Stimulated activated CD4-positive, alpha-beta T cell treated with anti-CD3 and anti-CD28 coated beads, Interleukin-2, amount 100 ng/mL, for 24 hours (primary cell): ENCODE measurements at places on chromosomes 3 and 15.

GRCh38 chr3:28586325-28586724 lies 237.7 kb upstream of the AZI2 start:
- DNase-seq: no peak

DNA sequence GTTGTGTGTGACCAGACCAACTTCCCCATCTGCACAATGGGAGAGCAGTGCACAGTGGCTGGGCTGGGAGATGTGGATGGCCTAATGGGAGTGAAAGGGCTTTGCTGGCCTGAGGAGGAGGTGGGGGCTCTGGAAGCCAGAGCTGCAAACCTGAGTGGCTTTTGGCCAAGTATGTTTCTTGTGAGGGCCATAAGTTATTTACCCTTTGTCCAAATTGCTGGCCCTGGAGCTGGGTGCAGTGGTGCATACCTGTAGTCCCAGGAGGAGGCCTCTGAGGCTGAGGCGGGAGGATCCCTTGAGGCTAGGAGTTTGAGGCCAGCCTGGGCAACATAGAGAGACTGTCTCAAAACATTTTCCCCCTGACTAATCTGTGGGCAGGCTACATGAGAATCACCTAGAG lies 129.1 kb downstream of the WNT7A start:
- no peak for DNase-seq

GRCh38 chr3:46065750-46066256 lies 38.5 kb upstream of the XCR1 start:
- no peak for DNase-seq

DNA sequence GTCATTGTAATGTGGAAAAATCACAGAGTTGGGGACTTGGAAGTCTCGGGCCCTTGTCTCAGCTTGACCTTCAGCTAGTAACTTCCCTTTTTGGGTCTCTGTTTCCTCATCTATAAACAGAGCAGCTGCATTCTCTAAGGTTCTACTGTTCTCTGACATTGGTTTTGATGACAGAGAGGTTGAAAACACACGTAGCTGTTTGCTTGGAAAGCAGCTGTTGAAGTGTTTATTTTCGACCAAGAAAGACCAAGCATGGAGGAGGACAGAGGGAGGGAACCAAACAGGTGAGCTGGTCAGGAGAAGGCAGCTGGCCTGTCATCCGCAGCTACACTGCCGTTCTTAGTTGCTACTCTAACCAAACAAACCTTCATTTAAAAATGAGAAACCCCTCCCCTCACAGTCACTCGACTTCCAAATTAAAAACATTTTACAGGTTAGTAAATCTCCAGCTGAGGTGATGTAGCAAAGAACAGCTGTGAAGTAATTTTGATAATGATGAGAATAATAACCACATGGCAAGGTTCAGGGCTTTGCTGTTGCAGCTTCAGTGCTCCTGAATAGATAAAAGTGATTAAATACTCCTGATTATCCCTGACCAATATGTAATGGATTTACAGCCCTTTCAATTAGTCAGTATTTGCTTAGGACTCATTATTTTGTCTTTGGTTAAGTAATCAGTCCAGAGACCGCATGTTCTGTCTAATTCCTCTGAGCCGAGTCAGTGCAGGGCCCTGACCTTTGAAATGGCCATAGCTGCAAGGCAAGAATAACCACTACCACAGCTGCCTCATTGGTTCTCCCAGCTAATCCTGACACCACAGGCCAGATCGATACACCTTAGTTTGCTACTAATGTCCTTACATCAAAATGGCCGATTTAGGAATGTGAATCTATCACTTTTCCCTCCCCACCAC lies 65.3 kb downstream of the MEIS2 start:
- DNase-seq: no peak

DNA sequence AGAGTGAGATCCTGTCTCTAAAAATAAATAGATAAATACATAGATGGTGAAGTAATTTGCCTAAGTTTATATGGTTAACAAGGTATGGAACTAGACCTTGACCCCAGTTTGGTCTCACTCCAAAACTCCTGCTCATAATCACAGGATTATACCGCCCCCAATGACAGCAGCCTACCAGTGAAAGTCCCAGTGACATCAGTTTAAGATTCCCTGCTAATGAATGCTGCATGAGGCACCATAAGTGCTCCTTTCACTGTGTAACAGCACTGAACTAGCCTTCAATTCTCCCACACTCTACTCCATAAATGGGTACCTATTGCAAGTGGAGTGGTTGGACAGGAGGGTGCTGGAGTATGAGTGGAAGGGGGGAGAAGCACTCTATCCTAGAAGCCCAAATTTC lies 23.7 kb upstream of the THSD4 start:
- no peak for DNase-seq

GRCh38 chr3:134809427-134810051 lies 14.5 kb downstream of the EPHB1 start:
- DNase-seq: no peak

GRCh38 chr3:66971891-66972551 lies 26.1 kb upstream of the KBTBD8 start:
- peak; percentile 70 for DNase-seq

DNA sequence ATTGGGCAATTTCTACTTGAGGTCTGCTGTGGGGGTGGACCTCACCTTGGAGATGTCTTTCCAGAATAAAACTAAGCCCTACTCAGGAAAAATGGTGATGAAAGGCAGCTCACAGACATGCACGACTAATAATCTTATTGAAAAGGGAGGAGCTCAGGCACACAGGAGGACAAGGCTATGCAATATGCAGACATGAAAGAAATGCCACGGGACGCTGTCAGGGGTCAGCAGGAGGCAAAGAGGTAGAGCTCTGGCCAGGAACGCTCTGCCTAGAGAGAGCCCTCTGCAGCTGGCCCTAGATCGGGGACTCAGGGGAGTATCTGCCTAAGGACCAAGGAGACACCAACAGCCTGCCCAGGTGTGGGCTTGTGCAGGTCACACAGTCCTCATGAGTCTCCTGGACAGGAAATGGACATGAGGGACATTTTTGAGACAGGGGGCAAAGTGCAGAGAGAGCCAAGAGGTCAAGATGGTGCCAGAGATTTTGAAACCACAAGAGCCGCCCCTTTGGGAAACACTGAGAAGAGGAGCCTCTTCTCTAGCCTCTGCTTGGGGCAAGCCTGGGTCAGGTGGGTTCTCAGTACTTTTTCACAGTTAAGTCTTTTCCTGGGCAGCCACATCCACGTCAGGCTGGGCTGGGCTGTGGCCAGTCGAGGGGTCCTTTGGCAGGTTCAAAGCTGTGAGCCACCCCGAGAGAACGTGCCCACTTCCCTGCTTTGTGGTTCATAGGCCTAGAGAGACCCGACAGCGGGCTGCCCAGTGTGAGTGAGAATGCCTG lies 23.2 kb downstream of the EAF1 start:
- no peak for DNase-seq

GRCh38 chr3:115931581-115931980 lies 308.3 kb downstream of the GAP43 start:
- DNase-seq: no peak

DNA sequence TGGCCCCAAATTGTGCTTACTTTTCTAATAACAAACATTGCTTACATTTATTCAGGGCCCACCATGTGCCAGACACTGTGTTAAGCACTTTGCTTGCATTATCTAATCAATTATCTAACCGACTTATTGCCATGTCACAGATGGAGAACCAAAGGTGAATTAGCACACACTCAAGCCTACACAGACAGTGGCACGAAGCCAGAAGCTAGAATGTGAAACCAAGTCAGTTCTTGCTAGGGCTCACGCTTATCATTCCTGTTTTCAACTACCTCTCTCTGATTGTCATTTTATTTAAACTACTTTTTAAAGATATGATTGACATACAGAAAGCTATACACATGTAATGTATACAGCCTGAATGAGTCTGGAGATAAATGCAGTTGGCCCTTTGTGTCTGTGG lies 215.7 kb upstream of the CFAP20DC start:
- DNase-seq: no peak

- no peak for DNase-seq
Measured at GRCh38 chr3:60555686-60556354, 695.4 kb downstream of the FHIT start.

DNA sequence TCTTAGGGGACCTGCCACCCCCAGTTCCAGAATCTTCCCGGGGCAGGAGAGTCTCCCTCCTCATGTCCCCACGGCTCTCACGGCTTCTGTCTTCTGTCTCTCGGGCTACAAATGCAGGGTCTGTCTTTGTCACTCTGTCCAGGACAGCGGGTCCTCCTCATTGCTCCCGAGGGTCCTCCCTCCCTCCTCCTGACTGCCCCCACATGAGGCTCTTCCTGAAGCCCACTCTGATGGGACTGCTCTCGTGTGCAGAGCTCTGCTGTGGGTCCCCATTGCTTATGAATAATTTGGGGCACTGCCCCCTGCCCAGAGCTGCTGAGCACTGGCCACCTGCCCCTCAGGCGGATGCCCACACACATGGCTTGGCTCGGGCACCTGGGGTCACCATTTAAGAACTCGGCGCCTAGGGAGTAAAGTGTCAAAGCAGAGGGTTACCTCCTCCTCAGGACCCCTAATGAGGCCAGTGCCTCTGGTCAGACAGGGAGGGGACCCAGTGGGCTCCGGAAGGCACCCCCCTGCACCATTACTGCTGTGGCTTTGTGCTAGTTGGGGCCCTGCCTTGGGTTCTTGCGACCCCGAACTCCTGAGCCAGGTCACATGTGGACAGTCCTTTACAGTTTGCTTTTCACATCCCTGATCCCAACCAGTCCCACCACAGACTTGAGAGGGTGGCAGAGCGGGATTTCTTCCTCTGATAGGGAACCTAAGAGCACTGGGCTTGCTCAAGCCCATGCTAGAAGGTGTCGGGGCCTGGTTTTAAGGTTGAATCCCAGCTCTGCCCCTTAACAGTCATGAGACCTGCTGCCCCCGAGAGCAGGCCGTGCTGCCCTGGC lies 22.1 kb downstream of the HDAC11 start:
- no peak for DNase-seq

DNA sequence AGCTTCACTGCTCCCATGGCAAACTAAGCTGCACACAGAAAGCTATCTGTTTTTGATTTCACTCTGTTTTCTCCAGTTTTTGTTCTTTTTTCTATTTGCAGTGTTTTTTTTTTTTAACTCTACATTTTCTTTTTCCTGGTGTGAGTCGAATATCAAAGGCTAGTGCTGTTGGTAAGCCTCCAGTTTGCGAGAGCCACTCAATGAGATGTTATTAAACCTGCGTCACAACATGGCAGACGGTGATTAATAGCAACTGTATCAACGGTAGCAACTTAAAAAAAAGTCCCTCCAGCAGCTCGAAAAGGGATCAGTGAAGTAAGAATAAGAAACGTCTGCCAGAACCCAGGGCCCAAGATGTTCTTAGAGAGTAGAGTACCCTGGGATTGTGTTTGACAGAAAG lies 84.1 kb downstream of the MEIS2 start:
- no peak for DNase-seq

DNA sequence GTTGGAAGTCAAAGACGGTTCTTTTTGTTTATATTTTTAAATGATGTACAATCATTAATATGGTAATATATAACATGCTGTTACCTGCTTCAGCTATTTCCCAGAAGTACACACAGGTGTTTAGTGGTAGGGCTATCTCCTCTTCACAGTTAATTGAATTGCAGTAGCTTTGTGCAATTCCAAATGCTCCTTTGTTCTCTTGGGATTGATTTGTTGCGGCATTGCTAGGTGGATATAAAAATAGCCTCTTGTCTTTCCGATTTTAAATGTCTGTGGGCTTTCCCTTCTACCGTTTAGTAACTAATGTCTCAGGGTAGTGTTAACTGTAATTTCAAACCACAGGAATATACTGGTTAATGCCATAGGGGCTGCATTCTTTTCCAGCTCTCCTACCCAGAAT lies 307.6 kb upstream of the SLITRK3 start:
- DNase-seq: no peak

GRCh38 chr3:57746156-57747010 lies 9.7 kb upstream of the SLMAP start:
- no peak for DNase-seq

GRCh38 chr3:174408310-174408709 lies 450.8 kb upstream of the NAALADL2 start:
- DNase-seq: no peak

GRCh38 chr3:152737021-152737908 lies 97.7 kb upstream of the P2RY1 start:
- DNase-seq: no peak

GRCh38 chr15:50095938-50096821 lies 22.9 kb downstream of the ATP8B4 start:
- DNase-seq: no peak

DNA sequence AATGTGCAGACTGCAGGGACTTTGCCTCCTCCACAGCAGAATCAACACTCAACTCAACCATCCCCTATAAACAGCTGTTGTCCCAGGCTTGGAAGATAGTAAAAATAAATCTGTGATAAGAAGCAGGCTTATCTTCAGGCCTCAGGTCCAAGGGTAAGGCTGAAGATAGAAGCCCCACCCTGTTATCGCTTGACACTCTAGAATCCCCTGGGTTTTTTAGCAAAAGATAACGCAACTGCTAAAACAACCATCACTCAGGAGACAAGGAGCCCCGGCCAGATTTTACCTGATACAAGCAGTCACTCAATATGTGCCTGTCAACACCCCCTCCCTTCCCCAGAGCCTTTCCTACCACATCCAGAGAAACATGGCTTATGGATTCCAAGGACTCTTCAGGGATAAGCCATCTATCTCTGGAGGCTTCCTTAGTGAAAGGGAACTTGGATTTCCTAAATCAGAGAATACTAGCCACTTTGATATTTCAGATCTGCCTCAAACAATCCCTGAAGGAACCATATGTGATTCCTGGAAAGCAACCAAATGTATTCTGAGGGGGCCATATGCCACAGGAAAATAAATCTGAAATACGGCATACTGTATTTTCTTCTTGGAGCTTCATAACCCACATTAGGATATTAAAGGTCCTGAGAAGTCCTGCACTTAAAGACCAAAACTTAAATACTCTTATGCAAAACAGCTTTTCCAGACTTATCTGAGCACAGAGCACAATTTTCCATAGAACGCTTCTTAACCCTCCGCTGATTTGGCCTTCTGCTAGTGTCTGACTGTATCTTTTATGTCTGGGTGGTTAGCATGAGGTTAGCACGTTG lies 60.4 kb downstream of the LYZL4 start:
- DNase-seq: no peak

DNA sequence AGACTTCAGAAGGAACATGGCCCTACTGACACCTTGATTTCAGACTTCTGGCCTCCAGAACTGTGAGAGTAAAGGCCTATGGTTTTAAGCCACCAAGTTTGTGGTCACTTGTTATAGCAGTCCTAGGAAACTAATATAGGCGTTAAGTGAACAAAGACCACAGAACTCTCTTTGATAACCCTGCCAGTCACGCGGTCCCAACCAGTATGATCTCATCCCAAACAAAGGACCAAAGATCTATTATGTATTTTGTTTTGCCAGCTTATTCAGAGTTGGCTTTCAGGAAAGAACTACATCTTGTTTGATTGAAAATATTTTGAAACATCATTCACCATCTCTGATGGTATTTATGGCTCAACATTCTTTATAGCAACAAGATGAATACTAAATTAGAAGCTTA lies 294.4 kb upstream of the SLCO3A1 start:
- no peak for DNase-seq

- DNase-seq: no peak
Measured at GRCh38 chr3:98808071-98808470, 44.9 kb downstream of the ST3GAL6 start.

DNA sequence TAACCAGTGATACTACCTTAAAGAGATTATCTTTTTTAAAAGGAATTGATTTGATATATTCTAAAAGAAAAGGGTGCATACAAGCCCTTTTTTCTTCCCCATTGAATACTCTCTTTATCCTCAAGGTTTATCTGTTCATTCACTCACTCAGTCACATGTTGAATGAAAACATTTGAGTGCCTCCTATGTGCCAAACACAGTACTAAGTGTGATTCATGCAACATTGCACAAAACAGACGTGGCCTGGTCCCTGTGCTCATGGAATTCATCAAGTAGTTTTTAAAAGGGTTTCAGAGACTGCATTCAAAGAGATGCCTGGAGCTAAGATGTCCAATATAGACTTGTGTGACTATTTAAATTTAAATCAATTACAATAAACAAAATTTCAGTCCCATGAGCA lies 462.2 kb upstream of the MDFIC2 start:
- DNase-seq: no peak
